ENCODE measurements at places on chromosomes 6 and 20. TPM values are rescaled to one million over a fixed set of nuclear protein-coding genes. Genes with fewer than 3 reads are reported as not detected.

DNA sequence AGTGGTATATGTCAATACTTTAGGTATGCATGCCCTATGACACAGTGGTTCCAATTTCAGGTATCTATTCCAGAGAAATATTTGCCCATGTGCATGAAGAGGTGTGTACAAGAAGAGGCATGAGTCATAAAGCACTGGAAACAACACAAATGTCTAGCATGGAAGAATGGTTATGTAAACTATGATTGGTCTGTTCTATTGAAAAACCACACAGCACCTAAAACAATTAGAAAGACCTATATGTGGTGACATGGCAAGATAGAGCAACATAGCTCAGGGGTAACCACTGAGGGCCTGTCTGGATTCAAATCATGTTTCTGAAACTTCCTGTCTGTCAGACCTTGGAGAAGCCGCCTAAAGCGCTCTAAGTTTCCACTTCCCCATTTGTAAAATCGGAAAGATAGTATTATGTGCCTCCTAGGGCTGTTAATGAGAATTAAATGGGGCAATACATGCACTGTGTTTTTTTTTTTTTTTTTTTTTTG lies 76.0 kb upstream of the SHLD1 start:
- no peaks in the 10 kb centered on the region for H3K27me3 ChIP-seq
- H3K36me3 ChIP-seq, result no peaks in the 10 kb centered on the region
- DNase-seq, result no peak
- no peak overlapping the region for H3K4me3 ChIP-seq
- no peaks in the 10 kb centered on the region for H3K4me1 ChIP-seq

DNA sequence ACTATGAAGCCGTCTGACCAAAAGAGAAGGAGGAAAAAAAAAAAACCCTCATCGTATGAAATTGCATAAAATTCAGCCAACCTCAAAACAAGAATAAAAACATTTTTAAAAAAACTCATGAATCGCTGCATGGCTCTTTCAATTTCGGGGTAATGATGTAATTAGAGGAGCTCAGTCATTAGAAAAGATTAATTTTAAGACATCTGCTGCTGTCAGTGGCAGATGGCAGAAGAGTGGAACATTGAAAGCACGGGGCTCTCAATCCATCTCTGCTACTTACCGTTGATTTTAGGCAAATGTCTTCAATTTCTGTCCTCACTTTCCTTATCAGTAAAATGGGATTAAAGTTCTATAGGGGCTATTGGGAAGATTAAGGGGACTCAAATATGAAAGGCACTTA lies 79.1 kb downstream of the EYA2 start:
- no peak for DNase-seq
- H3K4me3 ChIP-seq, result no peak overlapping the region
- H3K36me3 ChIP-seq, result no peaks in the 10 kb centered on the region

CST7 gene
- total RNA-seq, result 0.97 TPM

CNKSR3 gene
- 7.6 TPM for total RNA-seq

ZBTB12 gene
- 11.0 TPM for total RNA-seq

- no peak overlapping the region for H3K27ac ChIP-seq
- no peak overlapping the region for H3K4me3 ChIP-seq
- no peaks in the 10 kb centered on the region for H3K4me1 ChIP-seq
- no peaks in the 10 kb centered on the region for H3K36me3 ChIP-seq
These were observed 19.3 kb upstream of the APMAP start for GRCh38 chr20:25011831-25012241.
